ENCODE measurements at places on chromosomes 11 and 22.
A peak's percentile ranks its signal among the peaks of the same experiment; 100 is the strongest.

DNA sequence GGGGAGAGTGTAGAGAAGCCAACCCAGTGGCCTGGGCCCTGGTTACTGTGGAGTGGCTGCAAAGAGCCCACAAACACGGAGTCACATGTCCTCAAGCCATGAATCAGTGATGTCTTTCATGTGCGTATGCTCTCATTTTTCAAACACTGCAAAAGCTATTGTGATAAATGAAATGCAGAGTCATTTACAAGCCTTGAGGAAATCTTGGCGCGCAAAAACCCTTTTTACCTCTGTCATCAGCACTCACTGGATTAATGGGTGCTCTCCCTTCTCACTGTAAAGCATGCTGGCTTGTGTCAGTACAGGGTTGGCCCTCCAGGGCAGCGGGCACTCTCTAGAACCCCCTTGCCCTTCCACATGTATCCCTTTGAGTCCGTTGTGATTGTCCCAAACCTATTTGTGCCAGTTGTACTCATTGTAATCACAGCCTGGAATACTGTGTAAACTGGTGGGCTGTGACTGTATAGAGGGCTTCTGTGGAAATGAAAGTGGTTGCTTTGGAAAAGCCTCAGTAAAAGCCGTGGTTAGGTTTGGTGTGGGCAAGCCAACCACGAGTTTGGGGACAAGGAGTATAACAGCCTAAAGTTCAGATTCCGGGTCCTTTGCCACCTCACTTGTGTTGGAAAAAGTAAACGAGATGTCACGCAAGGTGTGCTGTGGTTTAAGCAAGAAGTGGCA, 10.4 kb downstream of the GNAZ start:
- H3K27ac ChIP-seq, result peak overlapping the region; percentile 22
- no peaks in the 10 kb centered on the region for H3K36me3 ChIP-seq

DNA sequence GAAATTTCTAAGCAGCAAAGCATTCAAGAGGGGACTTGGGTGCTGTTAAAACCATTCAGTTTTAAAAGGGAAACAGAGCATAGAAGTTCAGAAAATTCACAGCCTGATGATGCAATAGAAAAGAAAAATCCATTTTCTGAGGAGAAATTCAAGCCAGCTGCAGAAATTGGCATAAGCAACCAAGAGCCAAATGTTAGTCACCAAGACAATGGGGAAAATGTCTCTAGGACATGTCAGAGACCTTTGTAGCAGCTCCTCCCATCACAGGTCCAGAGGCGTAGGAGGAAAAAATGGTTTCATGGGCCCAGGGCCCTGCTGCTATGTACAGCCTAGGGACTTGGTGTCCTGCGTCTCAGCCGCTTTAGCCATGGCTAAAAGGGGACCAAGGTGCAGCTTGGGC, 5.5 kb upstream of the IRAG1 start:
- no peak for DNase-seq
- peaks cover 2% of the 10 kb centered on the region for H3K36me3 ChIP-seq
- H3K27ac ChIP-seq, result no peak overlapping the region
- peaks cover under 1% of the 10 kb centered on the region for H3K27me3 ChIP-seq
- no peaks in the 10 kb centered on the region for H3K4me1 ChIP-seq

- H3K36me3 ChIP-seq, result peaks cover 3% of the 10 kb centered on the region
- H3K4me1 ChIP-seq, result no peaks in the 10 kb centered on the region
- no peak overlapping the region for H3K27ac ChIP-seq
- DNase-seq, result no peak
Measured at GRCh38 chr11:76141901-76142588, 64.3 kb downstream of the WNT11 start.

DNA sequence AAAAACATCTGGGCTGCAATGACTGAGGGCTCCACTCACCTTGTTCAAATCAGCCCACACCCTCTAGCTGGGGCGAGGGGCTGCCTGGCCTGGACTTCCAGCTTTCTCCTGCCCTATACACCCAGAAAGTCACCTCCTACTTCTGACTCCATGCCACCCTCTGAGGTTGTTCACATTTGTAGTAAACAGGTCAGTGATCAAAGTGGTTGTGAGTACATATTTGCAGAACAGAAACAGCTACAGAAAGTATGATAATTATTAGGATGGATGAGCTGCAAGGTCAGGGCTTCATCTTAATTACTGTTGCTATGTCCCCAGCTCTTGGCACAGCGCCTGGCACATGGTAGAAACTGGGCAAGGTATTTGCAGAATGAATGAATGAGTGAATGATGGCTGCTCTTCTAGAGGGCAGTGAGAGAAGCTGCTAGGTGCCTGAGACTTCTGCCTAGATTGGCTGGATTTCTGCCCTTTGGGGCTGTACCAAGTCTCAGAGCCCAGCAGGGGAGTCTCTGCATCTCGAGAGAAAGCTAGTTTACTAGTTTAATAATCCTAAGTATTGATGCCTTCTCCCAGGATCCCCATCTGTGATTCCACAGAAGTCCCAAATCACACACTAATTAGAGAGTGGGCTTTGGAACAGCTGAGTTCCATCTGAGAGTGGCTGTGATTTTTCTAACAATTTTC, 36.0 kb downstream of the SYT13 start:
- no peak for DNase-seq
- H3K4me1 ChIP-seq, result no peaks in the 10 kb centered on the region
- H3K27ac ChIP-seq, result no peak overlapping the region
- no peaks in the 10 kb centered on the region for H3K36me3 ChIP-seq
- H3K27me3 ChIP-seq, result peaks cover 13% of the 10 kb centered on the region
- no peak overlapping the region for H3K4me3 ChIP-seq

- DNase-seq, result no peak
- no peaks in the 10 kb centered on the region for H3K27me3 ChIP-seq
- no peaks in the 10 kb centered on the region for H3K4me1 ChIP-seq
- H3K4me3 ChIP-seq, result no peak overlapping the region
Measured at GRCh38 chr22:46696229-46696518, 41.9 kb downstream of the CERK start.

GRCh38 chr22:39490135-39490798, 11.8 kb upstream of the MIEF1 start:
- DNase-seq, result peak; percentile 78
- H3K4me1 ChIP-seq, result peaks cover 15% of the 10 kb centered on the region
- peak overlapping the region; percentile 82 for H3K27ac ChIP-seq
- H3K36me3 ChIP-seq, result no peaks in the 10 kb centered on the region
- no peaks in the 10 kb centered on the region for H3K27me3 ChIP-seq

DNA sequence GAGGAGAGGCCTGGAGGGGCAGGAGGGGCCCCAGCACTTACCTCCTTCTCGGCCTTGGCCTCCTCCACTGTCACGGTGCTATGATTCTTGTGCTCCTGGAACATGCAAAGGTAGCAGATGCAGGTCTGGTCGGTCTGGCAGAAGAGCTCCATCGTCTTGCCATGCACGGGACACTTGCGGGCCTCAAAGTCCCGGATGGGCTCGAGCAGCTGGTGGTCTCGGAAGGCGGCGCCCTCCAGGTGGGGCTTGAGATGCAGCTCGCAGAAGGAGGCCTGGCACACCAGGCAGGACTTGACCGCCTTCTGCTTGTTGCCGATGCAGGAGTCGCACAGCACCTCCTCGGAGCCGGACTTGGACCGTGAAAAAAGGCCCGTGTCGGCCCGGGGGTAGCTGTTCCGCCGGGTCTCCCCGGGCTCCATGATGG, 714 bp downstream of the TRIM29 start:
- H3K4me3 ChIP-seq, result no peak overlapping the region
- no peak overlapping the region for H3K27ac ChIP-seq
- H3K27me3 ChIP-seq, result peaks cover 7% of the 10 kb centered on the region
- no peaks in the 10 kb centered on the region for H3K36me3 ChIP-seq
- no peaks in the 10 kb centered on the region for H3K4me1 ChIP-seq

- H3K4me1 ChIP-seq, result peaks cover 2% of the 10 kb centered on the region
- H3K27ac ChIP-seq, result no peak overlapping the region
- H3K36me3 ChIP-seq, result no peaks in the 10 kb centered on the region
- no peak overlapping the region for H3K4me3 ChIP-seq
- peaks cover 75% of the 10 kb centered on the region for H3K27me3 ChIP-seq
- no peak for DNase-seq
Measured at GRCh38 chr11:13009476-13009920, 382 bp downstream of the RASSF10 start.

- DNase-seq, result no peak
- H3K4me3 ChIP-seq, result no peak overlapping the region
- H3K4me1 ChIP-seq, result no peaks in the 10 kb centered on the region
- H3K27me3 ChIP-seq, result peaks cover 10% of the 10 kb centered on the region
- H3K36me3 ChIP-seq, result no peaks in the 10 kb centered on the region
Measured at GRCh38 chr11:114802878-114803277, 124.6 kb downstream of the NXPE2 start.

- H3K4me3 ChIP-seq, result no peak overlapping the region
- DNase-seq, result no peak
- no peaks in the 10 kb centered on the region for H3K4me1 ChIP-seq
- H3K36me3 ChIP-seq, result no peaks in the 10 kb centered on the region
Measured at GRCh38 chr11:37264783-37265182, 666.7 kb upstream of the RAG2 start.

DNA sequence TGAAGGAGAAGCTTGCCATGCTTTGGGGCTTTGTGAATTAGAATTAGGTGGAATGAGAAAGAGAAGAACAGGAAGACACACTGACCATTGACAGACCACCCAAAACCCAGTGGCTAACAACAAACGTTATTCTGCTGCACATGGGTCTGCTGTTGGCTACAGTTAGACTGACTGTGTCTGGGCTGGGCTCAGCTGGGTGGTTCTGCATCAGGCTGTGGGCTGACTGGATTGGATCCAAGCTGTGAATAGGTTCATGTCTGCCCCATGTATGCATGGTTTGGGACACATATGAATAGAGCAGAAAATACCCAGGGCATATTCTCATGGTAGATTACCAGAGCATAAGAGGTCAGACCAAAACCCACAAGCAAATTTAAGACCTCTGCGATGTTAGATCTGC, 11.7 kb upstream of the LDLRAD3 start:
- no peak for DNase-seq
- H3K36me3 ChIP-seq, result no peaks in the 10 kb centered on the region
- peaks cover 18% of the 10 kb centered on the region for H3K27me3 ChIP-seq
- no peak overlapping the region for H3K27ac ChIP-seq
- H3K4me1 ChIP-seq, result no peaks in the 10 kb centered on the region
- H3K4me3 ChIP-seq, result no peak overlapping the region

- H3K4me1 ChIP-seq, result peaks cover 32% of the 10 kb centered on the region
- no peaks in the 10 kb centered on the region for H3K27me3 ChIP-seq
- H3K4me3 ChIP-seq, result no peak overlapping the region
- no peak overlapping the region for H3K27ac ChIP-seq
Measured at GRCh38 chr11:96008161-96008720, 84.3 kb upstream of the MTMR2 start.

GRCh38 chr11:60717956-60718355, 6.6 kb upstream of the MS4A18 start:
- peaks cover 18% of the 10 kb centered on the region for H3K27me3 ChIP-seq
- no peak for DNase-seq
- no peak overlapping the region for H3K4me3 ChIP-seq
- no peak overlapping the region for H3K27ac ChIP-seq
- no peaks in the 10 kb centered on the region for H3K36me3 ChIP-seq

DNA sequence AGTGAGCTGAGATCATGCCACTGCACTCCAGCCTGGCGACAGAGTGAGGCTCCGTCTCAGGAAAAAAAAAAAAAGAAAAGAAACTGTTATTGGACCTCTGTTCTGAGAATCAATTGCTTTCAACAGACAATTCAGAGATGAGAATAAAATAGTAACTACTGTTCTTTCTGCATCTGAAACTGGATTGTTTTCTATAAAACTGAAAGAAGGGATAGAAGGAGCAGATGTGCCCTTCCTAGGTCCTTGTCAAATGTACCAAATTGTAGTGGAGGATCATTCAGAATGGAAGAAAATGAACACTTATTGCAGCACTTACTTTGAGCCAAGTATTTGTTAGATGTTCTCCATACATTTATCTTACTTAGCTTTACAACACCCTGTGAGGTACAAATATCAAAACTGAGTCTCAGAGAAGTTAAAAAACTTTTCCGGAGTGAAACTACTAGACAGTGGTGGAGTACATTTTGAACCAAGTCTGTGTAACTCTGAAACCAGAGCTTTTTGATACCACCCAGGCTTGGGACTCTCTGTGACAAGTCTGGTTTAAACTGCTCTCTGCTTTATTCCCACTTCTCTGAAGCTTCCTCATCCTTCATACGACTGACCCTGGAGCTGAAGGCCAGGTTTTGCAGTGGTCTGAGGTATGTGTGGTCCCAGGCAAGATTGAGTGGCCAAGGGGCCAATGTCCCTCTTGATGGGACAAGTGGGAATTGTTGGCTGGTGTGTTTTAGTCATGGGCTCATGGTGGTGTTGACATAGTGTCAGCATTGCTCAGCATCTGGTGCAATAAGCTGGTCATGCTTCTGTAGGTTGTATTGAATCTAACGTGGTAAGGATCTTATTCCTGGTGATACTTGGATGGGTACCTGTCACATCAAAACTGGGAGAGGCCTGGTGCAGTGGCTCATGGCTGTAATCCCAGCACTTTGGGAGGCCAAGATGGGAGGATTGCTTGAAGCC, 48.2 kb upstream of the CCDC134 start:
- no peak overlapping the region for H3K27ac ChIP-seq
- no peaks in the 10 kb centered on the region for H3K36me3 ChIP-seq
- DNase-seq, result no peak
- H3K4me3 ChIP-seq, result no peak overlapping the region
- no peaks in the 10 kb centered on the region for H3K4me1 ChIP-seq
- H3K27me3 ChIP-seq, result peaks cover 5% of the 10 kb centered on the region

- no peaks in the 10 kb centered on the region for H3K36me3 ChIP-seq
- no peak overlapping the region for H3K27ac ChIP-seq
- H3K4me1 ChIP-seq, result no peaks in the 10 kb centered on the region
- DNase-seq, result no peak
- H3K4me3 ChIP-seq, result no peak overlapping the region
Measured at GRCh38 chr11:26700574-26701235, 21.2 kb downstream of the SLC5A12 start.

DNA sequence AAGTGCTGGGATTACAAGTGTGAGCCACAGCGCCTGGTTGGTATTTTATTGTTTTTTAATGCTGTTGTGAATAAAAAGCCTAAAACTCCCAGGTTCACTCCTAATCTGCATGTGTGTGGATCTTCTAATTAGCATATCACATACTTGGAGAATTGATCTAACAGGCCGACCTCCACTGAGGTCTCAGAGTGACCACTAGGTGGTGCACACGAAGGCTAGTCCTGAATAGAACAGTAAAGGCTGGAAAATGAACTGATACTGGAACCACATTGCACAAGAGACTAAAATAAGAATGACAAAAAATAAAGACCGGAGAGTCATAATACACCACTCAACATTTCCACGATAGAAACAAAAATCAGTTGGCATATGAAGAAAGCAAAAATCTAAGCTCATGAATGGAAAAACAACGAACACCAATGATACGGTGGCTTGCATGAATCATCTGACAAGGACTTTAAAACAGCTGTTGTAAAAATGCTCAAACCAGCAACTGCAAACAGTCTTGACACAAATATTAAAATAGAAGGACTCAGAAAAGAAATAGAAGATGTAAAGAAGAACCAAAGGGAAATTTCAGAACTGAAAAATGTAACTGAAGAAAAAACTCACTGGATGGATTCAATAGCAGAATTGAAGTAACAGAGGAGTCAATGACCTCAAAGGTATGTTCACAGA, 19.2 kb downstream of the PIM3 start:
- peak; percentile 54 for DNase-seq
- peaks cover 5% of the 10 kb centered on the region for H3K27me3 ChIP-seq
- H3K4me3 ChIP-seq, result peak overlapping the region; percentile 6
- peaks cover 56% of the 10 kb centered on the region for H3K4me1 ChIP-seq
- H3K27ac ChIP-seq, result peak overlapping the region; percentile 76

Data from activated naive CD8-positive, alpha-beta T cell treated with anti-CD3 and anti-CD28 coated beads, Interleukin-2, amount 50 U/mL, for 24 hours (primary cell).